Stimulated activated CD8-positive, alpha-beta memory T cell treated with anti-CD3 and anti-CD28 coated beads, Interleukin-7, amount 100 ng/mL, for 4 hours (primary cell): ENCODE measurements at places on chromosomes 2 and 18.

DNA sequence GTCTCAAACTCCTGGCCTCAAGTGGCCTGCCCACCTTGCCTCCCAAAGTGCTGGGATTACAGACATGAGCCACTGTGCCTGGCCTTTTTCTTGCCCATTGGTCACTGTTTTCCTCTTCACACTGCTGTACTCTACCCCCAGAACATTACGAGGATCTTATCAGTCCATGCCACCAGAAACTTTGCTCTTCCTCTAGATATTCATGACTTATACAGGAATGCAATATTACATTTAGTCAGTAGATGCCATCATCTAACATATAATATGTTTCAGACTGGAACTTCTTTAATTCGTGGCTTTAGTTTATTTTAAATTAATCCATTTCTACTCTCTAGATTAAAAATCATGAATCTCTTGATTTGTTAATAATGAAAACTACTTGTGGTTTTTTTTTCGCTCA lies 135.5 kb downstream of the COMMD1 start:
- DNase-seq, result no peak

DNA sequence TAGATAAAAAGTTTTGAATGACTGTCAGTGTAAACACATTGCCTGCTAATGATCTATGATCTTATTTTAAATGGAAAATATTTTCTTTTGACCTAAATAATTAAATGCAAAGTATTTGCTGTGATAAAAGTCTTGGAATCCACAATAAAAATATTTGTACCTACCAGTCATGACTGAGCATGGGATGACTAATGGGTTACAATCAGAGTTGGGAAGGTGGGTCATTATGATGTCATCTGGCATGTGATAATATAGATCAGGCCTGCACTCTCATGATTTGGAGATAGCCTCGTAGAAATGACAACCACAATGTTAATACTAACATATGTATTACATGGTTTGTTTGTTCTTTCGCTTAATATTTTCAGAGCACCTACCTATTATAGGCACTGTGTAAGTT lies 848.8 kb upstream of the KLHL29 start:
- DNase-seq, result no peak

DNA sequence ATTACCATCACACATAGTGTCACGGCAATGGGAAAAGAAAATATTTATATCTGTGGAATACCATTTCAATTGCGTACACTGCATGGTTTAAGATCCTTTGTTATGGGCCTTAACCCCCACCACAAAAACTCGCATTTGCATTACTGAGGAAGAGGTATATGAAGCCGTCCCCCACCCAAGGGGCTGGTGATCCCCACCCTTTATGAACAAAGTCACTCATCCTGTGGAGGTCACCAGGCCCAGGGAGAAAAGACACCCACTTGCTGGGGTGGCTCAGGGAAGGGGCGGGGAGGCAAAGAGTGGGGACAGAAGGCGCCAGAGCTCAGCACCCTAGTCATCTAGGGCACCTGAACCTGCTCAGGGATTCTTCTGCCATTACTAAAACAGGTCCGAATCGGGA lies 133.8 kb downstream of the ZNF516 start:
- no peak for DNase-seq

DNA sequence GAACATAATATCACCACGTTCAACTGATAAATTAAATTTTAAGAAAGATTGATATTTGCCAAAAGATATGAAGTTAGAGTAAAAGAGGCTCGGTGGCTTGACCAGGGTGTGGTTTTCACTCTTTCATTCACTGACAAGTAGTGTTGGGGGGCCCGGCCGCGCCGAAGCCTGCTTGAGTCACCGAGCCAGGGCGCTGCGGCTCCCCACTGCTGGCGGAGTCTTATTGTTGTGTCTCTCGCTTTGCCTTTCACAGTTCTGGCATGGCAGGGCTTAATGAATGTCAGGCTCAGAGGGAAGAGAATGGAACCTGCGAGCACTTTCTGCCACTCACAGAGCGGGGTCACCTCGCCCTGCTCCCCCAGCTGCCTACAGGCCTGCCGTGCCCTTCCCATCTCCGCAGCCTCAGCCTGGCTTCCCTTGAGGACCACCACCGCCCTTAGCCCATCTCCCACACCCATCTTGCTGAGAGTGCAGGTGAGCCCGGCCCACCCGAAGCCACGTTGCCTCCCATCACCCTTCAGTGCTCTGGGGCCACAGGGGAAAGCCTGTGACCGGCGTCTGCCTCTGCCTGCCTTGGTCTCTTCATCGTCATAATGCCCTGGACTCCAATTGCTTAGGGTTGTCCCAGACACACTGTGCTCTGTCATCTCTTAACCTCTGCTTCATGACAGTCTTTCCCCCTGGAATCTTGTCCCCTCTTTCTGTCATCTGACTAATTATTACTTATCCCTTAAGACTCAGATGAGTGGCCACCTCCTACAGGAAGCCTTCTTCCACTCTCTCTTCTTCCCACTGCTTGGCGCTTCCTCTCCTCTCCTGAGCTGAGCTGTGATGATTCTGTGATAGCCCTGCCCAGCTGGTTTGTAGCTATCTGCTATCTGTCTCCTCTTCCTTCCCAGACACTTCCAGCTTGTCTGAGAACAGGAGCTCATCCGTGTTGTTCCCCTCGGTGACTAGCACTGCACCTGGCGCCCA lies 142.5 kb downstream of the FAM210A start:
- DNase-seq, result no peak

- no peak for DNase-seq
These were observed 20.1 kb downstream of the PAX8 start for GRCh38 chr2:113258471-113259147.

DNA sequence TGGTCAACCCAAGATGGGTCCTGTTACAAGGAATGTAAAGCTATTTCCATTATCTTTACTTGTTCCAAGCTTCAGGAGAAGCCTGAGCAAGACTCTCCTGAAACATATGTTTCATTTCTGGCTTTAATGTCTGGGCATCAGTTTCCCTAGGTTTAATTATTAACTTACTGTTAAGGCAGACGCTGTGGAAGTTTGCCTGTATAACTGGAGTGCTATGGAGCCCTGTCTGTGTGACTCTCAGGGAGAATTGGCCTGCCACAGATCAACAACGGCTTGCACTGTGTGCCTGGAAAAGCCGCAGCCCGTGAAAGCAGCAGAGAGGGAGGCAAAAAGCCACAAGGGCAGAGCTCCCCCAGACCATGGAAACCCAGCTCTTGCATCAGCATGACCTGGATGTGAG lies 22.1 kb upstream of the LONRF2 start:
- no peak for DNase-seq

GRCh38 chr2:204796581-204796980 lies 251.3 kb downstream of the PARD3B start:
- no peak for DNase-seq

DNA sequence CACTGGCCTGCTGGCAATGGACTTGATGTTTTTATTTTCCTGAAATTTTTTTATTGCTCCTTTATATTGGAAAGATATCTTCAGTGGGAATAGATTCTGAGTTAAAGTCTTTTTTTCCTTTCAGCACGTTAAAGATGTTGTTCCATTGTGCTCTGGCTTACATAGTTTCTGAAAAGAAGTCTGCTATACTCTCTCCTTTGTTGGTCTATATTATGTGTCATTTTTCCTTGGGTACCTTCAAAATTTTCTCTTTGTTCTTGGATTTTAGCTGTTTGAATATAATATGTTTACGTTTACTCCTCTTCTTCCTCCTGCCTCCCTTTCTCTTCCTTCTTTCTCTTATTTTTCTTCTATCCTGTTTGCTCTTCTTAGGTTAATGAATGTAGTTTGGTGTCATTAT lies 105.5 kb downstream of the CAPN13 start:
- DNase-seq, result no peak

DNA sequence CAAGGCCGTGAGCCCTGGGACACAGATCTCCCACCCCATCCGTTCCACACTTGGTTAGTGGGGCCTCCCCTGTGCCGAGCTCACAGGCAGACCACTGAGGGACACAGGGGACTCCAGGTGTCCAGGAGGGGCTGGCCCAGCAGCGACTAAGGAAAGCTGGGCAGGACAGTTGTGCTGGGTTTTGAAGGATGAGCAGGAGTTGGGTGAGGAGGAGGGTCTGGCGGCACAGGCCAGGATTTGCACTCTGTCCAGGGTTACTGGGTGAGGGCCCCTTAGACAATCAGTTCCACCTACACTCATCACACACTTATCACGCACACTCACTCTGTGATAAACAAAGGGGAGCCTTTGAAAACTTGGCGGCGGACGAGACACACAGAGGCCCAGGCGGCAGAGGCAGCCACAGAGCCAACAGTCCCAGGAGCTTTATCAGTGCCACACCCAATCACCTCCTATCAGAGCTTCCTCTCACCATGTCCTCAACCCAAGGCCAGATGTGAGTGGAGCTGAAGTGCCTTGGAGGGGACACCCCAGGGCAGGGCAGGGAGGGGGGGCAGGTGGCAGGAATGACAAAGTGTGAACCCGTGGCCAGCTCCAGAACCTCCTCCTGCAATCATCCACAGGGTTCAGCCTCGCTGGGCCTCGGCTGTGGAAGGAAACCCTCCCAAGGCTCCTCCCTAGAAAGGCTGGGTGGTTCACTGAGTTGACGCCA lies 26.6 kb downstream of the BIN1 start:
- peak; percentile 41 for DNase-seq

DNA sequence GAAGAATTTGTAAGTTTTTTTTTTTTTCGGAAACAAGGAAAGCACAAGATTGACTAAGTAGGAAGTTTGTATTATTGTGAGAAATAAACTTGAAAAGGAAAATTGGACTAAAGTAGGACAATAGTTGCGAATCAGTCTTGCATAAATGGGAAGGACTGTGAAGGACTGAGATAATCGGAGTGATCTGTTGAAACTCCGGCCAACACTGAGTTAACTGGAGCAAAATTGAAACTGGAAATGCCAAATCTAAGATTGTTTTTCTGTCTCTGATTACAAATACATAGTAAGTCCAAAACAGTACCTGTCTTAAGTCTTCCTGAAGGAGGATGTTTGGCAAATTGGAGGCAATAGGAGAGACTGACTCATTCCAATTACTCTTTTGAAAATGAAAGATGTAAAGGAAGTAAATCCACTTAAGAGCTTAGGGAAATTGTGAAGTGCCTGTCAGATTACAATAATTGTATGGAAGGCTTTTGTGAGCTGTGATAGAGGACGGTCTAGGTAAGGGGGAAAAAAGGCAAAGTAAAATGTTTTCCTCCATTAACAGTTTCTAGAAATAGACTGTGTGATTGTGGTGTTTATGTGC lies 204.9 kb upstream of the CYRIA start:
- DNase-seq, result no peak

DNA sequence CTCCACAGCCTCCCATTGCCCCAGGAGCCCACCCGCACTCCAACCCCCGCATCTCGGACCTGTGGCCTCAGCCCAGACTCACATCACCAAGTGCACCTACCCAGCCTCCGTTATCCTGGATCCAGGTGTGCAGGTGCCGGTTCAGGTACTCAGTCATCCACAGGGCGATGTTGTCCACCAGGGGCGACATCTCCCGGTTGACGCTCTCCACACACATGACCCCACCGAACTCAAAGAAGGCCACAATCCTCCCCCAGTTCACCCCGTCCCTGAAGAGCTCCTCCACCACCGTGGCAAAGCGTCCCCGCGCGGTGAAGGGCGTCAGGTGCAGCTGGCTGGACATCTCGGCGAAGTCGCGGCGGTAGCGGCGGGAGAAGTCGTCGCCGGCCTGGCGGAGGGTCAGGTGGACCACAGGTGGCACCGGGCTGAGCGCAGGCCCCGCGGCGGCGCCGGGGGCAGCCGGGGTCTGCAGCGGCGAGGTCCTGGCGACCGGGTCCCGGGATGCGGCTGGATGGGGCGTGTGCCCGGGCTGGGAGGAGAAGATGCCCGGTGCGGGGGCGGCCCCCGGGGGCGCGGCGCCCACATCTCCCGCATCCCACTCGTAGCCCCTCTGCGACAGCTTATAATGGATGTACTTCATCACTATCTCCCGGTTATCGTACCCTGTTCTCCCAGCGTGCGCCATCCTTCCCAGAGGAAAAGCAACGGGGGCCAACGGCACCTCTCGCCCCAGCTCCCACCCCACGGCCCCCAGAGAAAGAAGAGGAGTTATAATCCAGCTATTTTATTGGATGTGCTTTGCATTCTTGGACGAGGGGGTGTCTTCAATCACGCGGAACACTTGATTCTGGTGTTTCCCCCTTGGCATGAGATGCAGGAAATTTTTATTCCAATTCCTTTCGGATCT lies 1.3 kb downstream of the BCL2 start:
- DNase-seq, result peak; percentile 69

GRCh38 chr2:192218377-192218776 lies 23.6 kb upstream of the TMEFF2 start:
- no peak for DNase-seq

DNA sequence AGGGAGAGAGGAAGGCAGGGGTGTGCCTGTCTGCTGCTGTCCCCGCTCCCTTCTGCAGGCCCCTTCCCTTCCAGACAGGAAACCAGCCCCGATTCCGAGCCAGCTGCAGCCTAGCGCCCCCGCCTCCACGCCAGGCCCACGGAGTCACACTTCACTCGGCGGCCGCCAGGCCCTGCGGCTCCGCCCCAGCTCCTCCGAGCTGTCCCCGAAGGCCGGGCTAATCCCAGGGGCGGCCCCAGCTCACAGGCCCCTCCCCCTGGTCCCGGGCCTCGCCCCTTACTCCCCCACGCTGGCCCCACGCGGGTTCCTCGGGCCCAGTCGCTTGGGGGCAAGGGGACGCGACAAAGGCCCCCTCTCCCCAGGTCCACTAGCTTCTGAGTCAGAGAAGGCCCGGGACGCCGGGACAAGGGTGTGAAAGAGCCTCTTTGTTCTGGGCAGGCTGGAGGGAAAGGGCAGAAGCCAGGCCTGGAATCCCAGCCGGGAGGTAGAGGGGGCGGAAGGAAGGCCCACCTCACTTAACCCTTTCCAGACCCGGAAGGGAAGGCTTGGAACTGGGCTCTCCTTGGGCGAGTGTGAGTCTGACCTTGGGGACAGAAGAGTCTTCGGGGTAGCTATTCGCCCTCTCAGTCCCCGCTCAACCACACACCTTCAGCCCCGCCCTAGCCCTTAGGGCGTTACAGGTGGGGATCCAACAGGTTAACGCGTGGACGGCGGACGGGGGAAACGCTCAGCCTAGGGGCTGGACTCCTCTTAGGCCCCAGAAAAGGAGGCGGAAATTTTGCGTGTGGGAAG lies 1.2 kb downstream of the RTKN start:
- DNase-seq, result peak; percentile 19

GRCh38 chr2:127092901-127093516 lies 13.9 kb downstream of the BIN1 start:
- DNase-seq, result no peak

DNA sequence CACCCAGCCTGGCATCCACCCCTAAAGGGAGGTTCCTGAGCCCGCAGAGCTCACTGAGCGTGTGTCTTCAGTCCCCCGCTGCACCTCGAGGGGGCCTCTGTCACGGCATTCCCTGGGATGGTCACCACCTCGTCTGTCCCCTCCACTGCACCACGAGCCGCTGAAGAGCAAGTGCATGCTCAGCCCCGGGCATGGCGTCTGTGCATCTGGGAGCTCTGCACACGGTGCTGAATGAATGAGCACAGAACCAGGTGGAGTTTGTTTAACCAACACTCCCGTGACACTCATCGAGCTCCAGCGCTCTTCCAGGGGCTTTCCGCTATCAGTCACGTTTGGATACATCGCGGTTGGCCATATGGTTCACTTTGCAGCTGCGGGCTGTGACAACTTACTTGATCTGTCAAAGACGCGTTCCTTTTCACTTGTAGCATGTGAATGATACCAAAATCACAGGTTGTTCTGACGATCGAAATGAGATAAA lies 9.2 kb downstream of the ALLC start:
- DNase-seq, result no peak

GRCh38 chr18:57925706-57926105 lies 118.3 kb upstream of the NEDD4L start:
- no peak for DNase-seq
